ENCODE measurements at places on chromosomes 16 and 17.

GRCh38 chr16:861446-861845 lies 60.9 kb upstream of the GNG13 start:
- no peak for DNase-seq

DNA sequence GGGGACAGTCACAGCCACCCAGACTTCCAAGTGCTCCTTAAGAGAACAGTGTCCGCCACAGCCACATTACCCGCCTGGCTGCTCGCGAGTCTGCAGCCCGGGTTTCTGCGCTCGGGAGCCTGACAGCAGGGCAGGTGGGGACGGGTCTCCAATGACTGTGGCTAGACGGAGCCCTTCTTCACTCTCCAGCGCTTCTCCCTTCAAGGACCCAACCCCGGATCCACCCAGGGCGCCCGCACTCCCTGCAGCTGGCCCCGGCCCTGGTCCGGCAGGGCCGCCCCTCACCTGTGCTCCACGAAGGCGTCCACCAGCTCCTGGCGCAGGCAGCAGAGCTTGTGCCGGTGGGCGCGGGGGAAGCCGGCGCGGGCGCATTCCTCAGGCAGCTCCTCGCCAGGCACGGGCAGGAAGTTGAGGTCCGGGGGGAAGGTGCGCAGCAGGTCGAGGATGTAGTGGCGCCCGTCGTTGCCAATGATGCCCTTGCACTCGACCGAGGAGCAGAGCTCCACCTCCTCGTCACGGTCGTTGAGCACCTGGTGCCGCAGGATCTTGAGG lies 13.9 kb downstream of the CLUH start:
- no peak for DNase-seq

GRCh38 chr17:4199818-4200402 lies 56.9 kb downstream of the CYB5D2 start:
- peak; percentile 14 for DNase-seq

- no peak for DNase-seq
Measured at GRCh38 chr16:65576139-65576538, 454.3 kb upstream of the CDH11 start.

DNA sequence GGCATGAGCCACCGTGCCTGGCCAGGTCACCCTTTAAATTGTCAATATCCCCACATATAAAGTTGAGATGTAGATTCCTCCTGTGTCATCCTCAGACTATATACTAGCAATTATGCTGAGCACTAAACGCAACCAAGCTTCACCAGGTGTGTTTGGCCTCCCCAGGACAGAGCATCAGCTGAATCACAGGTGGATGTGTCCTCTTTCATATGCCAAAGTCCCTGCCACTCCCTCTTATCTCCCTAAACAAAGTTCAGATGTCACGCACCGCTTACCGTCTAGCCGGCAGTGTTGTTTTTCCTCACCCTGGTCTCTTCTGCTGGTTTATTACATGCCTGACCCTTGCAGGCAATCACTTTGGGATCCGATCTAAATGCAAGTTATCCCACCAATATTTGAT lies 43.8 kb upstream of the ARHGAP44 start:
- DNase-seq: no peak

GRCh38 chr16:88561485-88562359 lies 8.5 kb upstream of the ZC3H18 start:
- DNase-seq: peak; percentile 4

DNA sequence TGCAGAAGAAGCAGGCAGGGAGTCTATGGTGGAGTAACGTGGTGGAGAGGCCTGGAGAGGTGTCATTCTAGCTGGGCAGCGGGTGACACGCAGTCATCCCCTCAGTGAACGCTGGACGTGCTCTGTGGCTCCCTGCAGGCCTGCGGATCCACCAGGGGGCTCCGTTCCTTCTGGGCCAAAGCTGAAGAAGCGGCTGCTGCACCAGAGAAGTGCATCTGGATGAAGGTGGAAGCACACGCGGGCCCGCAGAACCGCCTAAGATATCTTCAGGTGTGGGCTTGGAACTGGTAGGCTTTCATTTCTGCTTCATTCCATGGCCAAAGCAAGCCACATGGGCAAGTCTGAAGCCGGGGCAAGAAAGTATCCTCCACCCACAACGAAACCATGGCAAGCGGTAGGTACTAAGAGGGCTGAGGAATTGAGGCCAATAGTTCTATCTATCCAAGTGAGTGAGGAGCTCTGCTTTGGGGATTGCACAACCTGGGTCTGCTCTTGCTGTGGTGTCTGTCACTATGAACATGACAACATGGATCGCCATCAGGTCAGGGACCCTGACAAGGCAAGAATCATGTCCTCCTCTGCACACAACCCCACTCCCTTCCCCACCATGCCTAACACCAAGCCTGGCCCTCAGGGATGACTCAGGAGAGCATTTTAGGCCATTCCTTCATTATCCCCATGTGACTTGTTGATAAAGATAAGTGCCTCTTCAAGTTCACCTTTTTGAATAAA lies 78.9 kb upstream of the FBXO47 start:
- no peak for DNase-seq

- DNase-seq: no peak
Measured at GRCh38 chr17:18772471-18772870, 8.5 kb upstream of the TVP23B start.

- DNase-seq: no peak
Measured at GRCh38 chr17:45430006-45430737, 2.5 kb downstream of the ARHGAP27 start.

All from NCI-H2081 (cell line).